HFF-Myc (cell line): ENCODE measurements at places on chromosomes 3 and 15.

DNA sequence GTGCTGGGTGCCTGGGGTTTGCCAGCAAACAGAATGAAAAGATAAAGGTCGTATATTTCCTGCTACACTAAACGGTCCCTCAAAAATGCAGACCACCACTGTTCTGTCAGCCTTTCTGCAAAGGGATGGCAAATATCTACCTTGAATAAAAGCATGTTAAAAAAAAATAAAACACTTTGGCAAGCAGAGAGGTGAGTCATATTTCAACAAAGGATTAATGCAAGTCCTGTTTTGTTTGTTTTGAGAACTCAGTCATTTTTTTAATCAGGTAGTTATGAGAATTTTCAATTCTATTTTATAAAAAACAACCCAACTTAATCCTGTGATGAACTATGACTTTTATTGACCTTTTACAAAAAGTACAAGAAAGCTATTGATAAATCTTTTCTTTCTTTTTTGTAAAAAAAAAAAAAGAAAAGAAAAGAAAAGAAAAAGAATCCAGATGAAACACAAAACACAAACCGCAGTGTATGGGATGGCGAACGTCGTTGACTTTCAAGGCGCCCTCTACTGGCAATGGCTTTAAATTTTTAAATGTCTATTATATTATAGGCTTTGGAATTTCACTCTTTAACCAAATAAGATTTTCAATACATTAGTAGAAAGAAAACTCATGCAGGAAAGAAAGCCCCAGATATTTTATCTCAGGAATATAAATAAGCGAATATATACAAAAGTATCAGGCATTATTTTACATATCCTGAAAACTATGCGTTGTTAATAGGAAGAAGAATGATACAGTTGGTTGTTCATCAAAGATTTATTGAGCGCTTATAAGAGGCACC is 87.8 kb downstream of the NCEH1 start:
- no peak for DNase-seq

- DNase-seq: no peak
Measured at GRCh38 chr3:15819576-15819975, 21.8 kb upstream of the ANKRD28 start.

- DNase-seq: no peak
Measured at GRCh38 chr3:155560594-155560993, 184.3 kb downstream of the PLCH1 start.

GRCh38 chr15:38176691-38177090 is 75.9 kb upstream of the SPRED1 start:
- DNase-seq: no peak

DNA sequence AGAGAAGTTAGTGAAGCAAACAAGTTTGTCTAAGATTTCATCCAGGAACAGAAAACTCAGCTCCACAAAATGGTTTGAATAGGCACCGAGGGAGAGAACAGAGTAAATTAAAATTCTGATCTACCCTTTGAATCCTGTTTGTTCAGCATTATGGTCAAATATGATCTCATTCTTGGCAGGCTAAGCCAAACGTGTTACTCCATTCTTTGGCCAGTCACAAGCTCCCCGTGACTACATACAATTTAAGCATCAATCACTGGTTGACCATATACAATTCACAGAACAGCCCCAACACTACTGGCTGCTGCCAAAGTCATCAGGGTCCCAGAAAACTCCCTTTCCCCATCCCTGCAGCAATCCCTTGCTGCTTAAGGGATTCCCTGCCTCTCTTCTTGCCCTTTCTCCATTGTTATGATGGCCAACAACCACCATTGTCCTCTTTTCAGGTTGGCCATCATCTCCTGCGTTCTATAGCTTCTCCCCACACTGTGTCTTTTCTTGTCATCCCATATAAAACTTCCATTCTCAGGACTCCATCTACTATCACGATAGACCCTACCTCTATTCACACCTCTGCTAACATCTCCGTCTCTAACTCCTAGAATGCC is 46.3 kb downstream of the GOLIM4 start:
- DNase-seq: no peak

- DNase-seq: peak; percentile 36
Measured at GRCh38 chr3:159252772-159253384, 451.0 kb downstream of the MFSD1 start.
